ENCODE measurements at places on chromosomes 7 and 10. TPM values are rescaled to one million over a fixed set of nuclear protein-coding genes. Genes with fewer than 3 reads are reported as not detected.

The DTX2 gene
- 6.9 TPM for total RNA-seq

The UCN3 gene
- not detected for total RNA-seq

The TMEM254 gene
- 13.4 TPM for total RNA-seq

The HOGA1 gene
- total RNA-seq, result 1.7 TPM

The IL6 gene
- total RNA-seq, result 16.8 TPM

The KCND2 gene
- under 0.01 TPM for total RNA-seq

The CD36 gene
- total RNA-seq, result 8.5 TPM

The ATRNL1 gene
- total RNA-seq, result 22.9 TPM
